ENCODE measurements at places on chromosomes 13 and 19.

DNA sequence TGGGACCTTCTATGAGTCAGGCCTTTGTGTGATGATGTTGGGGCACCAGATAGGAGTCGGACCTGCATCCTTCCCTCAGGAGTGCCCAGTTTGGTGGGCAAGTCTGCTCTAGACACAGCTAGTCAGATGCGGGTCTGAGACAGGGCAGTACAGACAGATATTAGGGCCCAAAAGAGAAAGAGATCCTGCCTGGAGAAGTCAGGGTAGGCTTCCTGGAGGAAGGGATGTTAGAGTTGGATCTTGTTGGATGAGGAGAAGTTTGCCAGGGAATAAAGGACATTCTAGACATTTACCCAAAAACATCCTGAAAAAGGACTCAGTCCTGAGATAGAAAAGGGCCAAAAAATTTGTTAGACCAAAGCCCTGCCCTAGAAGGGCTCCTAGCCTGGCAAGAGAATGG lies 17.2 kb downstream of the VRK3 start:
- no peak for ATAC-seq

DNA sequence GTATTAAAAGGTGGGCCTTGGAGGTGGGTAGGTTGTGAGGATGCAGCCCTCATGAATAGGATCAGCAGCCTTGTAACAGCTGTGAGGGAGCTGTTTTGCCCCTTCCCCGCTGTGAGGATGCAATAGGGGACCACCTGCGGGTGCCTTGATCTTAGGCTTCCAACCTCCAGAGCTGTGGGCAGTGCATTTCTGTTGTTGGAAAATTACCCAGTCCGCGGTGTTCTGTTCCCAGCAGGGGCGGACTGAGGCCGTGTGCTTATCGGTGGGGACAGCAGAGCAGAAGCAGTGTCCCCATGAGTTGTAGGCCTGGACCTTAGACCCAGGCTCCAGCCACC lies 54.8 kb upstream of the TEX29 start:
- ATAC-seq = no peak

GRCh38 chr13:97122381-97122996 lies 99.6 kb upstream of the MBNL2 start:
- peak; percentile 60 for ATAC-seq

- ATAC-seq = no peak
Observed at GRCh38 chr19:1469255-1470054, 9.6 kb downstream of the C19orf25 start.

GRCh38 chr19:55696301-55697068 lies 21.5 kb downstream of the EPN1 start:
- no peak for ATAC-seq

DNA sequence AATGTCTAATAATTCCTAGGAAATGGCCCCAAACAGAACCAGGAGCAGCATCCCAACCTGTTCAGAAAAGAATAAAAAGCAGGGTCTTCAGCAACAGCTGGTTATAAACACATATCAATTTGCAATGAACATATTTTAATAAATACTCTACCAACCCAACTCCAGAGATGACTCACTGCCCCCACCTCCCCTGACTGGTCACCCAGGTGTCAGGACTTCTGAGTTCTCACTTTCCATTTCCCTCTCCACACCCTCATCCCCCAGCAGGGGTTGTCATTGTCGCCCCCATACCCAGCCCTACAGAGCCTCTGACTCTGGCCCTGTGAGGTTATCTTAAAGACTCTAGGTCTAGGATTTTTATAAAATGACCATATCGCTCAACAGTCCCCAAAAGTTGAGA lies 6.9 kb downstream of the SERPINE3 start:
- ATAC-seq = no peak

DNA sequence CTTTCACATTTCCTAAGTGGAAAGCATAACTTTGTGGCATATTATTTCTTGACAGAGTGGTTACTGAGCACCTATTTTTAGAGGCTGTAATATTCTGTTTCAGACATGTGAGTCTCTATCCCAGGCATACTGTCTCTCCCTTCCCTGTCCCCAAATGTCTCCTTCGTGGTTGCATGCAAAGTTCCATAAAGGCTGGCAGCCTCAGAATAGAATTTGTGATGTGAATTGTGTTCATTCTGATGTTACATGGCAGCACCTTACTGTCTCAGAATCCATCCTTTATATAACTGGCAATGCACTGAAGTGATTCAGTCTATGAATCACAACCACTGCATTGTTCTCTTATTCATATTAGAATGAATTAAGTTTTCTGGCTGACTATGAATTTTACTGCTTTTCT lies 89.0 kb upstream of the SLC7A1 start:
- peak; percentile 89 for ATAC-seq

GRCh38 chr13:98503175-98504028 lies 73.5 kb downstream of the STK24 start:
- no peak for ATAC-seq

DNA sequence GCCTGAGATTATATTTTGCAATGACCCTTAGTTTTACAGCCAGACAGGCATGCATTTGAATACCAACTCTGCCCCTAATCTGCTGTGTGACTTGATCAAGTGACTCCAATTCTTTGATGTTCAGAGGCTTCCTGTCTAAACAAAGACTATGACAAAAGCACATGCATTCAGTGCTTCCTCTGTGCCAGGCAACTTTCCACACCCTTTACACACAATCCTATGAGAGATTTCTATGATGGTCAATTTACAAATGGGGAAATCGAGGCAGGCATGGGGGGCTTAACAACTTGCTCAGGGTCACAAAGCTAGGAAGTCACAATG lies 3.7 kb upstream of the LYPD3 start:
- no peak for ATAC-seq

- no peak for ATAC-seq
Observed at GRCh38 chr13:92682832-92683517, 543.6 kb upstream of the GPC6 start.

- ATAC-seq = no peak
Observed at GRCh38 chr13:111897846-111898215, 169.1 kb upstream of the SOX1 start.

DNA sequence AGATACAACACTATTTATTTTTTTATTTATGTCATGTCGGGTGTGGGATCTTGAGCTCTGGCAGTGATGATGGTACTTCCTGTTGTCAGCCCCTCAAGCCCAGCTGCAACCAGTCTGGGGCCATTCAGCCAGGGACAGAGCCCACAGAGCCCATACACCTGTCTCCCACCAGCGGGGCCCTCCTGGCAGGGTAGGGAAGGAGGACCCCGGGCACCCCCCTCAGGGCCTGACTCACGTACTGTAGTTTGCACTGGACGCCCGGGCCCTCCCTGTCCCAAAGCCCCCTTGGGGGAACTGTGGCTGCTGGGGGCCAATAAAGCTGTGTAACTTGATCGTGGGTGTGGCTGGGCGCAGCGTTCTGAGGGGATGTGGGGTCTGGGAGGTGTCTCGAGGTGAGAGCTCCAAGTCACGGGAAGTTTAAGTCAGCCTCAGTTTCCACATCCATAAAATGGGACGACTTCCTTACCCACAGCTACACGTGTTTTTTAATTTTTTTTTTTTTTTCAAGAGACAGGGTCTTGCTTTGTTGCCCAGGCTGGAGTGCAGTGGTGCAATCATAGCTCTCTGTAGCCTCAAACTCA lies 9.5 kb downstream of the ATG4D start:
- no peak for ATAC-seq

DNA sequence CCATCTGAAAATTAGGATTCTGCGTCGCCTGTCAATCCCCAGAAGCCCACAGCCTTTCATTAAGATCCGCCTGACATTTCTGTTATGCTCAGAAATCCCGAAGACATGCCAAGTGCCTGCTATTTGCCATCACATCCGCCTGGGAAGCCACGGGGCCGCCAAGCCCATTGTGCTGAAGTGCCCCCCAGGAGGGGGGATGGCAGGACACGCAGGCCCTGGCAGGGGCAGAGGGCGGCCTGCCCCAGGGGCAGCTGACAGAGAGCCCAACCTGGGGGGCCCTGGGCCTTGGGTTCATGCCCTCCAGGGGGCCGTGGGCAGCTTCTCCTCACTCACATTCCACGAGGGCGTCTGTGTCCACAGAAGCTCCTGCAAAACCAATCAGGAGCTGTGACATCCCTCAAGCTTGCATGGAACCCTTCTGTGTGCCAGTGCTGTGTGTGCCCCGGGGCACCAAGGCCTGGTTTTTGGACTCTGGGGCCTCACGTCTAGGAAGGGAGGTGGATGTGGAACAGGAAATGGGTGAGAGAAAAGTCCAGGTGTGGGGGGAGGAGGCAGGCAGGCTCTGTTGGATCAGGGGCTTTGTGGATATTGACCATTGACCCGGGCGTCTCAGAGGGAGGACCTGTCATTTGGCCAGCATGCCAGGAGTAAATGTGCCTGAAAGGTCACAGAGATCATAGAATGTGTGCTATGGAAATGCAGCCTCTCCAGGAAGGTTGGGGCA lies 122.9 kb downstream of the URI1 start:
- no peak for ATAC-seq

DNA sequence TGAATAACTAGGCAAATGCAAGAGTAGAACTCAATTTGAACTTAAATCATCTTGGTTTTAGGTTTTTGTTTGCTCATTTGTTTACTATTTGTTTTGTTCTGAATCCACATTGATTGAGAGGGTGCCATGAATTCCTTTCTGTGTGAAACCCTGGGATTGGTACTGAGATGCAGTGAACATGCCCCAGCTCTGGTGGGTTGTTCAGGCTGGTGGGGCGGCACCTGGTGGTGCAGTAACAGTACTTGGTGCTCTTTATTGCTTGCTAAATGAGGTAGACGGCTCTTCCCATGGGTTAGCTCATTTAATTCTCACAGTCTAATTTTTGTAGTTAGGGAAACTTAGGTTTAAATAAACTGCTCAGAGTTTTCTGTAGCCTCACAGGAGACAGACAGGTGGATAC lies 48.4 kb downstream of the WASF3 start:
- 0 out of 3 replicates have a peak, but pooled peaks have one; percentile 21 for ATAC-seq

DNA sequence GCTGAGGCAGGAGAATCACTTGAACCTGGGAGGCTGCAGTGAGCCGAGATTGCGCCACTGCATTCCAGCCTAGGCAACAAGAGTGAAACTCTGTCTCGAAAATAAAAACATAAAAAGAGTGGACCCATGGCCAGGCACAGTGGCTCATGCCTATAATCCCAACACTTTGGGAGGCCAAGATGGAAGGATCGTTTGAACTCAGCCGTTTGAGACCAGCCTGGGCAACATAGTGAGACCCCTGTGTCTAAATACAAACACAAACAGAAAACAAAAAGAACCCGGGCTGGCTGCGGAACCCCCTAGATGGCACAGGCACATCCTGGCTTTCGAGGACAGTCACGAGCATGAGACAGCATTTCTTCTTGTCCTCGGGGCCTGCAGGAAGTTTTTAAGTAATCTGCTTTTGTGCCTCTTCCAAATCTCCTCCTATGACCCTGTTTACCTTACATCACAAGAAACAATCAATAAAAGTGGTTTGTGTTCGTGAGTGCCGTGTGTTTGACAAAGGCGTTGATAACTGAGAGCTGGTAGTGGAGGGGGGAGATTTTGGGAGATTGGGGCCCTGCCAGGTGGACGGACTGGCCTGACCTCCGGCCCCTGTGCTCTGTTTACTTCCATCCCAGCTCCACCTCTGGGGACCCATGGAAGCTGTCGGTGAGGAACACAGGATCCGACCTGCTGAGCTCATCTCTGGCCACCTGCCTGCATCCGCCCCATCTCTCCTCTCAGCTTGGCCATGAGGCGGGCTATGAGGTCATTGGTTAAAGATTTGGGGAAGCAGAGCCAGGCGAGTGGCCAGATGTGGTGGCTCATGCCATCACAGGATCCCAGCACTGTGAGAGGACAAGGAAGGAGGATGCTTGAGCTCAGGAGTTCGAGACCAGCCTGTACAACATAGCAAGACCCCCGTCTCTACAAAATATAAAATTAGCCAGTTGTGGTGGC lies 5.9 kb upstream of the GDF15 start:
- peak; percentile 65 for ATAC-seq

DNA sequence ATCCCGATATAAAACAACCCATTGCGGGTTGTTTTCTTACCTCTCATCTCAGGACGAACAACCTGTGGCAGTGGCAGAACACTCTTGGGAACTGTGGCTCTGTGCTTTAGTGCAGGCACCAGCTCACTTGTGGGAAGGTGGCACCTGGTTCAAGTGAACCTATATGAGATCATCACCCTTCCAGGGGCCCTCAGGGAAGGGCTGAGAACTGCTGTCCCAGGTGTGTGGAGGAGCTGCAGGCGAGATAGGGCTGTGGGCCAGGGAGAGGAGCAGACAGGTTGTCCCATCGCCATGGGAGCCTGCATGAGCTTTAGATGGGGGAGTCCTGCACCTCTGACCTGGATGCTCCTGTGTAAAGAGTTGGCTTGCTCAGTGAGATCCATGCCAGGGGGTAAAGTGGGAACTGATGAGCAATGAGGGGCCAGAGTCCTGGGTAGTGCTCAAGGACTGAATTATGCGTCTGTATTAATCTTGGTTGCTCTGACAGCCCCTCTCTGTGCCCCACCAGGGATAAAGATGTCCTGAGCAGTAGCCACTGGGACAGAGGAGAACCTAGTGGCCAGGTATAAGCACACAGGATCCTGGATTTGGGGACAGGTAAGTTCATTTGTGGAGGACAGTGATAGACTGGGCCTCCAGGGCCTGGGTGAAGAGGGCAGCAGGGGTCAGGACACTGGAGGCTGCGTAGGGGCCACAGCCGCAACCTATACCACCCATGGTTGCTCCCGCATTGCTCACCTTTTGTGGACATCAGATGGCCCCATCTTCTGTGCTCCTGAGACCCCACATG lies 8.7 kb downstream of the CEACAM4 start:
- no peak for ATAC-seq

- ATAC-seq = peak; percentile 65
Observed at GRCh38 chr19:45863840-45864628, at the start of gene FOXA3. Gene FOXA3 (plus strand): TSS chr19:45864326. CDS start chr19:45864457, 131 bp downstream.

DNA sequence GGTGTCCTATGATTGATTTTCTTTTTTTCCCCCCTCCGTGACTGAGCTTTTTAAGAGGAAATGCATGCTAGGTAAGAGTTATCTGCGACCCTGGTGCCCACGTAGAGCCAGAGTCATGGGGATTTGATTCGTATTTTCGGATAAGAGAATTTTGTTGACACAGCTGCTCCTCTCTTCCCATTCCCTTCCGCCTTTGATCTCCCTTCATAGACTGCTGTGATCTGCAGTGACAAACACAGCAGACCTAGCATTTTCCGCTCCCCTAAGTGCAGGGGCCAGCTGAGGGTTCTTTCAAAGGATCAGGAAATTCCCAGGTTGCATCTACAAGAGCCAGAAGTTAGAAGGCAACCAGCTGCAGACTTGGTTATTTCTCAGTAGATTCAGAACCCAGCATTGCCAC lies 70.5 kb downstream of the ZNF568 start:
- no peak for ATAC-seq

DNA sequence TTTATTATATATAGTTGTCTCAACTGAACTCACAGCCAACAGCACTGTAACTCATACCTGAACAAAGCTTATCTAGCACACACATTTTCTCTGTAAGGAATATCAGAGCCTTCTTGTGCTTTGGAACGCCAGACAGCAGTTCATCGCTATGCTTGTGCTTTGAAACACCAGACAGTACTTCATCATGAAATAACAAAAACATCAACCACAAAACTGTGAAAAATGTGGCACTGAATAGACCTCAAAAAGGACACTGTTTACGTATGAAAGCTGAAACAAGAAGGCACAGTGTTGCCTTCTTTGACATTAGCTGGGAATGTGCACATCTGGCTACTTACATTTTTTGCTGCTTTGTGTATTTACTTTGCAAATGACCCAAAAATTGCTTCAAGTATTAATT lies 160.2 kb downstream of the PDS5B start:
- no peak for ATAC-seq

Measured in SK-N-SH treated with all-trans-retinoic acid at 6 μM for 48 hours (cell line).